A549 treated with AZD2906 at 1 μM for 4 hours (cell line): ENCODE measurements at places on chromosomes 2 and 18. TPM values are rescaled to one million over a fixed set of nuclear protein-coding genes. Genes with fewer than 3 reads are reported as not detected.

Gene STARD7
- 82.4 to 97.5 TPM (median 85.4 TPM) in 5 replicates for total RNA-seq

Gene DSG3
- 0.01 to 0.02 TPM (median 0.02 TPM) in 5 replicates for total RNA-seq

Gene TMEFF2
- 0.34 to 0.46 TPM (median 0.36 TPM) in 5 replicates for total RNA-seq

Gene APLF
- total RNA-seq: 0.48 to 0.61 TPM (median 0.56 TPM) in 5 replicates

Gene ICA1L
- total RNA-seq: 1.1 to 2.6 TPM (median 1.7 TPM) in 5 replicates

Gene BMP10
- not detected in 5 replicates for total RNA-seq

Gene TGIF1
- total RNA-seq: 63.2 to 97.3 TPM (median 85.7 TPM) in 5 replicates

Gene AQP12B
- not detected in 5 replicates for total RNA-seq

Gene CNTNAP5
- total RNA-seq: not detected in 5 replicates

Gene KIF5C
- 0.21 to 0.50 TPM (median 0.28 TPM) in 5 replicates for total RNA-seq

Gene ITPRIPL1
- total RNA-seq: not detected in 5 replicates

Gene VWA3B
- 0.09 to 0.14 TPM (median 0.12 TPM) in 3 of 5 replicates, not detected in the others for total RNA-seq
